ENCODE measurements at places on chromosomes 7 and 10.

- DNase-seq = no peak
Observed at GRCh38 chr10:125441151-125441550, 241.8 kb downstream of the TEX36 start.

- no peak for DNase-seq
Observed at GRCh38 chr7:3861941-3862340, 560.9 kb downstream of the SDK1 start.

DNA sequence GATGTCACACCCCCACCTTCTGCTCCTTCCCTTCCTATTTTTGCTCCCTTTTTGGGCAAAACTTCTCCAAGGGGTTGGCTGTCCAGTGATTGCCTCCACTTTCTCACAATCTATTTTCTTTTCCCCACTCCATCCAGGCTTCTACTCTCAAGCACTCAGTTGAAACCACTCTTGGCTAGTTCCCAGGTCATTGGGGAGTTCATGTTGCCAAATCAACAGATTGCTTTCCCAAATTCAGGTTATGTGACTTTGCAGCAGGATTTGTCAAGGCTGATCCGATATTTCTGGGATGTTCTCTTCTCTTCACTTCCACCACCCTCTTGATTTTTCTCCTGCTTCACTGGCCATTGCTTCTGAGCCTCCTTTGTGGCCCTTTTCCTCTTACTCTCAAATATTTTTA lies 258.7 kb upstream of the SLC26A5 start:
- DNase-seq = no peak

- peak; percentile 56 for DNase-seq
Observed at GRCh38 chr7:140059273-140060242, 3.2 kb downstream of the PARP12 start.

- DNase-seq = no peak
Observed at GRCh38 chr10:79246606-79247275, 100.5 kb upstream of the PPIF start.

- no peak for DNase-seq
Observed at GRCh38 chr7:86961686-86962085, 97.8 kb downstream of the ELAPOR2 start.

GRCh38 chr10:69871074-69871473 lies 69.4 kb downstream of the COL13A1 start:
- DNase-seq = no peak

GRCh38 chr7:97118306-97118917 lies 914 bp downstream of the SDHAF3 start:
- DNase-seq = no peak

GRCh38 chr7:124059375-124059774 lies 26.5 kb upstream of the TMEM229A start:
- no peak for DNase-seq

- DNase-seq = no peak
Observed at GRCh38 chr7:155635817-155636216, 8.6 kb upstream of the RBM33 start.

GRCh38 chr7:121966276-121966934 lies 93.4 kb downstream of the PTPRZ1 start:
- no peak for DNase-seq

DNA sequence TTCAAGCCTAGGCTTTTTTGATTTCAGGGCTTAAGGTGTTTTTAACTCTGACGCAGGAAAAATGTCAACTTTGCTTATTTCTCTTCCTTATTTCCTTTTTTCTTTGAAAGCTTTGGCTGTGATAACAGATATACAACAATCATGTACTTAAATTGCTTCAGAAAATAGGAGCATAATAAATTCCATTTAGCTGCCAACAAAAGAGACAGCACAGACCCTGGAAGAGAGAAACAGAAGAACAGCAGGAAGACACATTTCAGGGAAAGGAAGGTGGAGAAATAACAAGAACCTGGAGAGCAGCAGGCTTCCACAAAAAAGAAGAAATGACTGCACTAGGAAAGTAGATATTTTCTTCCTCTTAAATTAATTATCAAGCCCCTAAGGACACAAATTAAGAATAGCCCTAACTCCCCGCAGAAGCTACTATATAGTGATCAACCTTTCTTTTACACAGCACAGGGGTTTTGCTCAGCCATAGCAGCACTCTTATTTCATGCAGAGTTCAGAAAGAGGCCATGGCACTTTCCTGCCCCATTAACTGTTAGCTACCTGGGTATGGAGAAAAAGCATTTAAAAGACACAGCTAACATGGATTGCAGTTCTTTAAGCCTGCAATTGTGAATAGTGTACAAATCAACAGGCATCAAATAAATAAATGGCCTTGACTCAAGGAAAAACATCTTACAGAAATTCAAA lies 61.5 kb downstream of the IQUB start:
- DNase-seq = no peak

GRCh38 chr7:42924223-42924838 lies 7.6 kb downstream of the PSMA2 start:
- DNase-seq = no peak

GRCh38 chr7:50217821-50218281 lies 86.7 kb upstream of the IKZF1 start:
- DNase-seq = no peak

GRCh38 chr7:76222839-76223238 lies 21.1 kb downstream of the SRRM3 start:
- DNase-seq = no peak

- DNase-seq = no peak
Observed at GRCh38 chr7:100859856-100860255, 7.3 kb upstream of the TRIP6 start.

DNA sequence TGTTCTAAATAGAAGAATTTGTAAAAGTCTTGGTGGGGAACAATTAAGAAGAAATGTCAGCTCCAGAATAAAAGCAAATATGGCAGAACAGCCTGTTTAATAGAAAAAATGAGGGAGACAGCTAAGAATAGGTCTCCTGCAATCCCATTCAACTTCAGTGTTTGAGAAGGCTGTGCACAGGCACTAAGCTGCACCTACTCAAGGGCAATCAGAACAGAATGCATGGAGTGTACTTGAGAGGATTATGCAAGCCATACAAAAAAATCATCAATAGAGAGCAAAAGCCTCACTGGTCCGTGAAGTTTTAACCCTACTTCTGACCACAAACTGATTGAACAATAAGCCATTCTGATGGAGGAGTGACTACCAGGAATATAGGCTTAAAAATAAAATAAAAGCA lies 690.7 kb upstream of the PCDH15 start:
- DNase-seq = no peak

- peak; percentile 15 for DNase-seq
Observed at GRCh38 chr7:116511552-116512519, 12.3 kb downstream of the CAV2 start.

GRCh38 chr7:30760514-30761213 lies 8.7 kb downstream of the INMT start:
- no peak for DNase-seq

DNA sequence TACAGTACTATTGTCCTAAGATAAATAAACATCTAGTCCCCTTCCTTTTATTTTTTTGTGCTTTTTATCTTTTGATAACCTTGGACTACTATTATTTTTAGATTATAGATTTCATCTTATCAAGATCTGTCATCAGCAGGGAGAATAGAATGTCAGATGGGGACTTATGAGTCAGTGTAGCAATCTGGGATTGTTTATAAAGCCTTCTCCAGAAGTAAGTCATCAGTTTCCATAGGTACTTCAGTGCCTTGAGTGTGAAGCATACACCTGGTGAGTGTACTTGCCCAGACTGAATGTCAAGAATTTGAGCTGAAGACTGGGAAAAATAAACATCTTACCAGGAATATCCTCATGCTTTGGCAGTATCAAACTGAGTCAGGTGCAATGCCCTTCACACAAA lies 2.1 kb downstream of the CASD1 start:
- no peak for DNase-seq

GRCh38 chr7:138030679-138031351 lies 28.9 kb upstream of the CREB3L2 start:
- DNase-seq = no peak

DNA sequence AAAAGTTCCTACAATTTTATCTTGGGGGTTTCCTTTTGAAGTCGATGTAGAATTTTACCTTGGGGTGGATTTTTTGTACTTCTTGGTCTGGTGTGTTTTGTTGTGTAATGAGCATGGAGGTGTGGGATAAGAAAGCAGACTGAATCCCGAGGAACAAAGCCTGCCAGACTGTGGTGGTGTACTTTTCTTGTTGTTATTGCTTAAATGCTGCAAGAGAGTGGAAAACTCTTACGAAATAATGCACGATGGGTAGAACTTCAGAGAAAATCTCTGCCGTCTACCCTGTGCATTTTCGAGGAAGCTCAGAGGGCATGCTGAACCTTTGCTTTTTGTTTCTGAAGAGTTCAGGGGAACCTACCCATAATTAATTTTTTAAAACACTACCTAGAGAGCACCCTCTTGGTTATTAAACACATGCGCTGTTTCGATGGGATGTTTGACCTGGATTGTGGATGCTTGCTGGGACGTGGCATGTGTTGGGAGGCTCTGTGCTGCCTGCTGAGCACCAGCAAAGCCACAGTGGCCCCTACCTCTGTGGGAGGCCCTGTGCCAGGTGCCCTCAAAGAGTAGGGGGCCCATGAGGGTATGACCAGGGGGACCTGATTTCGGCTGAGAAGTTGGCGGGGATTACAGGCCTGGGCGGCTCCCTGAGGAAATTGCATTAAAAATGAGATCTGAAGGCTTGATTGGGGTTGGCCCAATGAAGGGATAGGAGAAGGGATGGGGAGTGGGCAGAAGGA lies 94.1 kb downstream of the TCF7L2 start:
- no peak for DNase-seq

- no peak for DNase-seq
Observed at GRCh38 chr7:2808891-2809665, 35.0 kb downstream of the GNA12 start.

DNA sequence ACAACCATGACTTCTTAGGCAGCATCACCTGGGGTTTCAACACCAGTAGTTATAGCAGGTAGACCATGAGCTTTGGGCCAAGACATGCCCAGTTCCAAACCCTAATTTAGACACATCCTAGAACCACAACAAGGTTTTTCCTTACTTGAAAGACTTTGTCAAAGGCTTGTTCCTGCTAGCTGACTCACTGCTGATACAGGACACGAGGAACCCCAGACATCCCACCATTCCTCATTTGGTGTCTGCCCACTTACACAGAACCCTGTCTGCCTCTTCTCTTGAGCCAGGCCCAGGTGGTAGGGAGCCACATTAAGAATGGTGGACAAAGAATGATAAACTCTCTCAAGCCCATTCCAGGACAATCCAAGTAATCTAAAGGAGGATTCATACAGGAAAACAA lies 109.0 kb downstream of the CCDC71L start:
- no peak for DNase-seq

- DNase-seq = no peak
Observed at GRCh38 chr7:121714559-121715303, 158.2 kb upstream of the PTPRZ1 start.

- no peak for DNase-seq
Observed at GRCh38 chr10:98971464-98971863, 264.2 kb downstream of the HPSE2 start.

DNA sequence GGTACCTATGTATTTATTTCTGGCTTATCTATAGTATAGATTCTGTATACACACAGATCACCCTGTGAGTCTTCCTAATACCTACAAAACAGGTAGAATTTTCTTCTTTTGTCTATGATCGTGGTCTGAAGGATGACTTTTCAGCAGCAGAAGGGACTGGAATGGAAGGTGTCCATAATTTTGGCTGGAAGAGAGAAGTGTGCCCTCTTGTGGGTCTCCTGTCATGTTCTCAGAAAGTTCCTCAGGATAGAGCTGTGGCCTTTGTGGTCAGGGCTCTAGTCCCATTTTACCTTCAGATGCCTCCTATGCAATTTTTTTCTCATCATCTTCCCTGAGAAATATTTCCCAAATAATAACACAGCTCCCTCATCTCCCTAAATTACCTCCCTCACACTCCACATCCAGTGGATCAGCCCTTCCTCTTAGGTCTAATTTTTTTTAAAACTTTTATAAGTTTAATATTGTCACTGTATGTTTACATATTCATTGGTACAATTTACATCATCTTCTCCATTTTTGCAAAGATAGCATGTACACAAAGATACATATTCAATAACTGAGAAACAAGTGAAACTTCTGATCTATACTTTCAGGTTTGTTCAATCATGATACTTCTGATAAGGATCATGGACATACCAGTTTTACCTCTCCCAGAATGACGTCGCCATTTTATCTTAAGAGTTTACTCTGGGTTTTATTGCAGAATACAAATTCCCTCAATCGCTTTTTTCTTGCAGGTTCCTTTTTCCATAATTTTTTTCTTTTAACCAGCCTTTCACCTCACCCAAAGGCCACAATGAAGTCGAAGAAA lies 112.7 kb downstream of the REEP3 start:
- no peak for DNase-seq

- peak; percentile 64 for DNase-seq
Observed at GRCh38 chr10:30747633-30748032, 118.1 kb upstream of the LYZL2 start.

DNA sequence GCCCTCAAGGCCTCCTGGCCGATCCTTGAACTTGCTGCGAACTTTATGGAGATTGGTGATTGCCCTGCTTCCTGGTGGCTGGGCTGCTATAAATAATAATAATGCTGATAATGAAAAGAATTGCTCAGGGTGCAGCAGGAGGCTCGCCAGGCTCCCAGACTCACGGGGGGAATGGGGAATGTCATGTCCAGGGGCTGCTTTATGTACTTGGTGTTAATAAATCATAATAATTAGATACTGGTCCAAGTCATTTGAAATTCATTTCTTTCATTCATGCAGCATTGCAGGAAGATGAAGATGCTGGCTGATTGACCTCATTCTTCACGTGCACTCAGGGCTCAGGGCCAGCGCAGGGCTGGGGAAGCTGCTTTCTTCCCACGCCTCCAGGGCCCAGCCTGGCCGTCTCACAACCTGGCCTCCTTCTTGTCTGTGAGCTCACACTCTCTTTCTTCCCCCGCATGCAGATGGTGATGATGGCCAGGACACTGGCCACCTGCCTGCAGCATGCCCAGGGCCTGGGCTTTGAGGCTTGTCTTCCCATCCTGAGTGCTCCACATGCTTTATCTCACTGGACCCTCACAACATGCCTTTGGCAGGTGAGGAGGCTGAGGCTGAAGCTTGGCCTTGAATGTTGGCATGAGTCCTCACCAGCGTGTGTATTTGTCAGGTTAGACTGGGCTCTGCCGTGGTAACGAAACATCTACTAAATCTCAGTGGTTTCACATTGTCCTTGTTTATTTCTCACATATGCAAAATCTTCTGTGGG lies 138.4 kb upstream of the TNS3 start:
- no peak for DNase-seq

DNA sequence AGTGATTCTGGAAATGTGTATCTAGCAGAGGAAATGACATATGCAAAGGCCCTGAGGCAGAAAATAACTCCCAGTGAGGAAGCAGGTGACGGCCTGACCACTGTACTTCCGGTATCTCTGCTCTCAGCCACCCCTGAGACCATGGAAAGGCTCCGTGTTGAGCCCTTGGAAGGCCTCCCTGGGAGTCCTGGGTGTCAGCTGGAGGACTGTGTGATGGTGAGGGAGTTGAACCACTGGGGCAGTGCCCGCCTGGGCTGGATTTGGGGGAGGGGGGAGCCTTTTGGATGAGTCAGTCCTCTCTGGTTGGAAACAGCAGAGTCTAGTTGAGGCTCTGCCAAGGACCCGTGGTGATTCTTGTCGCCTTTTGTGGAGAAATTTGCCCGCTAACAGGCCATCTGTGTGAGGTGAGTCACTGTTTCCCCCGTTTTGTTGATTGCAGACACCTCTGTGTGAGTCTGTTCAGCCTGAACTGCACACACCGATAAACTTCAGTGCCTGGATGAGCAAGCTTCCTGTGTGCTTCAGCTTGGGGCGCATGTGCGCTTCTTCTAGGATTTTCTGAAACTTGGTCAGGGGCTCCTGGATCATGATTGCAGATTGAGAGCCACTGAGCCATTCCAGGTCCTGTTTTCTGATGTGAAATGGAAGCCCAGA lies 98.6 kb downstream of the GRK5 start:
- DNase-seq = peak; percentile 85

GRCh38 chr7:30225863-30226613 lies 58.4 kb upstream of the ZNRF2 start:
- no peak for DNase-seq
